Hepatocyte (in vitro differentiated cells): ENCODE measurements at places on chromosomes 12 and 14. TPM values are rescaled to one million over a fixed set of nuclear protein-coding genes. Genes with fewer than 3 reads are reported as not detected.

The KRT75 gene
- total RNA-seq: not detected in 2 replicates

The PZP gene
- 0.08 and 0.10 TPM in 2 replicates for total RNA-seq

The CLEC6A gene
- total RNA-seq: not detected in 2 replicates

The DYRK2 gene
- 39.2 and 39.9 TPM in 2 replicates for total RNA-seq

The LIN7A gene
- total RNA-seq: 9.9 and 11.8 TPM in 2 replicates

The OR10G2 gene
- total RNA-seq: not detected in 2 replicates

The KRT82 gene
- not detected in 2 replicates for total RNA-seq

The C12orf54 gene
- not detected in 2 replicates for total RNA-seq

The RPS6KA5 gene
- 6.3 and 6.7 TPM in 2 replicates for total RNA-seq

The HNF1A gene
- 13.2 and 16.7 TPM in 2 replicates for total RNA-seq

The MAP1LC3B2 gene
- total RNA-seq: 0.60 TPM in 1 of 2 replicates, not detected in the other

The STYK1 gene
- total RNA-seq: 0.48 and 3.6 TPM in 2 replicates

The SPPL3 gene
- 20.0 and 28.9 TPM in 2 replicates for total RNA-seq

The TAS2R9 gene
- total RNA-seq: 0.13 TPM in 1 of 2 replicates, not detected in the other

The VRTN gene
- 0.13 TPM in 1 of 2 replicates, not detected in the other for total RNA-seq

The MORN3 gene
- total RNA-seq: 0.27 and 0.68 TPM in 2 replicates

The SLC2A3 gene
- 76.3 and 98.2 TPM in 2 replicates for total RNA-seq

The TMCC3 gene
- total RNA-seq: 4.5 and 7.8 TPM in 2 replicates

The NGB gene
- total RNA-seq: not detected in 2 replicates

The TEAD4 gene
- total RNA-seq: 5.5 and 8.3 TPM in 2 replicates

The C12orf56 gene
- total RNA-seq: 0.20 and 0.80 TPM in 2 replicates
